HEK293T (cell line): ENCODE measurements at places on chromosomes 1 and 21.

DNA sequence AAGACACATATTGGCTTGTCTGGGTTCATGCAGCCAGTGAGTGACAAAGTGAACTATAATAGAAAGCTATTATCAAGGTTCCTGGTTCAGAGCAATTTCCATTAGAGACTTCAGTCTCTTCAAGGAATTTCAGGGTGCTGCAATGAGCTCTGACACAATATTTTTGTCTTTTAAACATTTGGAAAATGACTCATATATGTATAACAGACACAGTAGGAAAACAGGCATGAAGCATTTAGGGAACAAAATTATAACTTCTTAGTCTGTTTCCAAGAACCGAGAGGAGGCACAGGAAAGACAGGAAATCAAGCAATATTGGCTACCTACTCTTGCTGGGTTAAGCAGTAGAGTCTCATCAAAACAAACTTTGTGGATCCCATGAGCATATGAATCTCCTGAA lies 170.4 kb downstream of the PTPRC start:
- DNase-seq = no peak

DNA sequence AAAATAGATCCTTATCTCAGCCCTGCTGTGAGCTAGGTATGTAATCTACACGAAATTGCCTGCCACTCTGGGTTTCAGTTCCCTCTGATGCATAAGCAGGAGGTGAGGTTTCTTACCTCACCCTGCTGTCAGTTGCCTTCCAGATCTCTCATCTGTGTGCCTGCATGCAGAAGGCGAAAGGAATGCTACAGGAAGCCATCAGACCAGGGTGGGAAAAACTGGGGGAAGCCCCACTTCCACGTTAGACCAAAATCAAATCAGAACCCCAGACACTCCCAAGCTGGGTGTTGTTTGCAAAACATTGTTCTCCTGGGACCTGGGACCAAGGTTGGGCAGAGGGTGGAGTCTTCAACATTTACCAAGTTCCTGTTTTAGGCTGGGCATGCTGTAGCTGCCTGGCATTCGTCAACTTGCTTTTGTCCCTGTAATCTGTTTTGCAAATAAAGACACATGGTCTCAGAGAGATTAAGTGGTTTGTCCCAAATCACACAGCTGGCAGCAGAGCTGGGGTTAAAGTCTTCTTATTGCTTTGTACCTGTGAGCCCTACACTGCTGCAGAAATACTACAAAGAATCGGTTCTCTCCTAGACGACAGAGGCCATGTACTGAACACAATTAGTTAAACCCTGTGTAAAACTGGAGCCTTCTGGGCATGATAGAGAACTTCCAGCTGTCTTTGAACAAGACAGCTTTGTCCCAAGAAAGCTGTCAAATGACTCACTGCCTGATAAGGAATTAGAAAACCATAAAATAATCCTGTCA lies 389.7 kb upstream of the RUNX1 start:
- DNase-seq = no peak

DNA sequence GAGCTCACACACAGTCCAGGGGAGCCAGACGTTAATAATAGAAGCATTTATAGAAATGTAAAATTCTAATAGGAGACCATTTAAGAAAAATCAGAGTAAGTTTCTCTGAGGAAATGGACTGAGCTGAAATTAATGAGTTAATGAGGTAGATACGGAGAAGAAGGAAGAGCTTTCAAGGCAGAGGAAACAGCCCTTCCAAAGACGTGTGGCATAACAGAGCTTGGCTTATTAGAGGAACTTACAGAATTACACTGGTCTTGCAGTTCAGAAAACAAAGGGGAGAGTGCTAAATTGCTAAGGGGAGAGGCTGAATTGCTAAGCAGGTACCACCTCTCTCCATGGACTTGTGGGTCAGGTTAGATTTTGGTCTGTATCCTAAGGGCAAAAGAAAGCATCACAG lies 8.2 kb upstream of the PIGK start:
- no peak for DNase-seq

DNA sequence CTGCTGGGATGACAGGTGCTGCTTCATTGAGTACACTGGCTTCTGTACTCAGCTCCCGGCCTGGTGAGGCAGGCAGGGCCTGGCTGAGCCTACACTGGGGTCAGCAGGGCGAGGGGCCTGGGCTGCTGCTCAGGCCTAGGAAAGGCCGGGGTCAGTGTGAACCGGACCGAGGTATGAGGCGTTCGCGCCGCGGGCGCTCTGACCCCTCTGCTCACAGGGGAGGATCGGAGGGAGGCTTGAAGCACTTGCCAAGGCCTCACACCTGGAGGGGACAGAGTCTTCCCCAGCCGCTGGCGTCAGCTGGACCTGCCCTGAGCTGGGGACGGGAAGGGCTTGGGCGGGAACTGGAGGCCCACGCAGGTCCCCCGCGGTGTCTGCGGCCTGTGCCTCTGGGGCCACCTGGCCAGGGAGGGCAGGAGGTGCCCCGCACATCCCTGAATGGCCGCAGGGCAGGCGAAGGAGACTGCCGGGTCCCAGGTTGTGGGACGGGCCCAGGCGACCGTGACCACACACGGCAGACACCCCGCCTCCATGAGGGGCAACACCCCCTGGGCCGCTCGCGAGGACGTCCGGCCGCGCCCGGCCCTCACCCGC lies 466 bp downstream of the PEX10 start:
- peak; percentile 30 for DNase-seq

- DNase-seq = no peak
Observed at GRCh38 chr1:93728480-93729131, 47.0 kb upstream of the BCAR3 start.

DNA sequence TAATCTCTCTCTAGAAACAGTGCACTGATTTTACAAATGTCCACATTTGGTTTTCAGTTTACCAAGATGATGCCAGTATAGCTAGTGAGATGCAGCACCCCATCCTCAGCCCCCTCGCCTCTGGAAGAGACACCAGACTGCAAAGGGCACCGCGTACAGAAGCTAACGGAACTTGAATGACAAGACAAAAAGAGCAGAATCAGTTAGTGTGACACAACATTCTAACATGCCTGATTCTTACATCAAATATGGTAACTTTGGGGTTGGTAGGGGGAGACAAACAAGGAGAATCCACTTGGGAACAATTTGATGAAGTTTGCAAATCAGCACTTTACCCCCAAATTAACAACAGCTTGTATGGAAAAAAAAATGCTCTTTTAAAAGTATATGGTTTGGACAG lies 4.1 kb upstream of the MAGOH start:
- no peak for DNase-seq

DNA sequence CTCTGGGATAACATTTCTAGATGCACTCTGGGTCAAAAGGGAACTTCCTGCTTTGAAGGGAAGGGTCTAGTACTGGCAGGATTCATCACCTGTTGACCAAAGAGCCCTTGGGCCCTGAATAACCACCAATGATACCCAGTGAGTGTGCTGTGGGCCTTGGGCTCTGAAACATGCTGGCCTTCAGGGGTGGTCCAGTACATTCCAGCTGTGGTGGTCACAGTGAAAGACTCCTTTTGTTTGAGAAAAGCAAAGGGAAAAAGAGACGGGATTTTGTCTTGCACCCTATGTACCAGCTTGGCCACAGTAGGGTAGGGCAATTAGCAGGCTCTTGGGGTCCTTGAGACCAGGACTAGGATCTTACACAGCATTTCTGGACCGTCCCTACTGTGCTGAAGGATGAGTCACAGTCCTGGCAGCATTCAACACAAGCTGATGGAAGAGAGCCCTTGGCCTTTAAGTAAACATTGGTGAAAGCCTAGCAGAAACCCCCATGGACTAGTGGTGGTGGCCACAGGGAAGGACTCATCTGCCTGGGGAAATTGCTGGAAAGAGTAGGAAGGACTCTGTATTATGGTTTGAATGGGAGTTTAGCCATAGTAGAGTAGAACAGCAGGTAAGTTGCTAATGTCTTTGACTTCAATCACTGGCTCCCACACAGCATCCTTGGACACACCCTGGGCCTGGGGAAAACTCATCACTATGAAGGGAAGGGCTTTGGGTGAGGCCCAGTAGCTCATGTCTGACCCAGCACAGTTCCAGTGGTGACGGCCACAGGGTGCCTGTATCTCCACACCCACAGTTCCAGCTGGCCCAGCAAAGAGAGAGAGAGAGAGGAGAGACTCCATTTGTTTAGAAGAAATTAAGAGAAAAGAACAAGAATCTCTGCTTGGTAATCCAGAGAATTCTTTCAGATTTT lies 87.5 kb downstream of the COL24A1 start:
- no peak for DNase-seq

GRCh38 chr1:67294836-67295617 lies 12.6 kb upstream of the IL12RB2 start:
- no peak for DNase-seq

GRCh38 chr21:41152147-41152546 lies 15.8 kb upstream of the BACE2 start:
- no peak for DNase-seq

DNA sequence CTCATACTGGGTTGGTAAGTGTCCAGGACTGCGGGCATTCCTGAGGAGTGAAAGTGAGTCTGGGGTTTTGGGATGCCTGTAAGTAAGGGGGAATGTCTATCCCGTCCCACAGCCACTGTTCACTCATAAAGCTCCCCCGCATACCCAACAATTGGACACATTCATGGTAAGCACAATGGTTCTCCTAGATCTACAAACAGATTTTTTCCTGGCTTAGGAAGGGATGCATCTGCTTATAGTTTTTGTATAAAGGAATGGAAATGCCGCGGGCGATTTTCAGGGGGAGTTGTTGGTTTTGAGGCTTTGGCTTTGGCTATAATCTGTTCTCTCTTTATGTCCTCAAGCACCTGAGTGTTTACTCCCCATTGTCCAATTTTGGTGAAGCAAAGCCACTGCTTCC lies 7.1 kb downstream of the ERVH48-1 start:
- DNase-seq = no peak

DNA sequence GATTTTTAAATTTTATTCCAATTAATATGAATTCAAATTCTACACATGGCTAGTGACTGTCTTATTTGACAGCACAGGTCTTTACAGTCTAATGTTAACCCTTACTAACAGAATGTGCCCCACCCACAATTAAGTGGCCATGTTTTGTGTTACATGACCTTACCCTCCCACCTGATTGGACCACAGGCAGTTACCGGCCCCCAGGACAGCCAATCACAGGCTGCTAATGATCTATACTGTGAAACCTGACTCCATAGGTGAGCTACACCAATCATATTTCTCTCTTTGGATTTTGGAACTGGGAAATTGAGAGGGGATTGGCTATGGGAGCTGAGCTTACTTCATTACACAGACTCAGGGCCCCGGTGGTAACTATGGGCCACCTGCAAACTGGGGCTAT lies 27.5 kb downstream of the ZP4 start:
- DNase-seq = no peak

GRCh38 chr1:230424391-230425251 lies 1.5 kb downstream of the PGBD5 start:
- no peak for DNase-seq

GRCh38 chr1:163922743-163923201 lies 601.0 kb downstream of the NUF2 start:
- DNase-seq = no peak

DNA sequence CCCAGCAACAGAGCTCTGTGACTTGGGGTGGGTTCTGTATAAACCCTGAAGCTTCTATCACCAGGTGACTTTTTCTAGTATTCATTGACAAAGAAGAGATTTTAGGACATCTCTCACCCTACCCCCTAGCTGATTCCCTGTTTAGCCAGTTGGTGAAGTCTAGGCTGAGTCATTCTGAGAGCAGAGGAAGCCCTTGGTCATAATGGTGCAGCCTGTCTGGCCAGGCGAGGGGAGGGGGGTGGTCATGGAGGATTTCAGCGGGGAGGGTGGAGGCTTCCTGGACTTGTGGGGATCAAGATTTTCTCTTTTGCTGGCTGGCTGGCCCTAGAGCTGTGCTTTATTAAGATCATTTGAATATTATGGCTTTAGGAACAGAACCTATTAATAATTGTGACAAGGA lies 262.6 kb downstream of the CAMTA1 start:
- no peak for DNase-seq

DNA sequence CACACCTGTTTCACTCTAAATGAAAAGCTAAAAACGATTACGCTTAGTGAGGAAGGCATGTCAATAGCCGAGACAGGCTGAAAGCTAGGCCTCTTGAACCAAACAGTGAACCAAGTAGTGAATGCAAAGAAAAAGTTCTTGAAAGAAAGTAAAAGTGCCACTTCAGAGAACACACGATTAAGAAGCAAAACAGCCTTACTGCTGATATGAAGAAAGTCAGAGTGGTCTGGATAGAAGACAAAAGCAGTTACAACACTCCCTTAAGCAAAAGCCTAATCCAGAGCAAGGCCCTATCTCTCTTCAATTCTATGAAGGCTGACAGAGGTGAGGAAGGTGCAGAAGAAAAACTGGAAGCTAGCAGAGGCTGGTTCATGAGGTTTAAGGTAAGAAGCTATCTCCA lies 130.7 kb downstream of the SIPA1L2 start:
- no peak for DNase-seq

GRCh38 chr1:80457409-80457808 lies 1343.3 kb upstream of the ADGRL2 start:
- DNase-seq = no peak

DNA sequence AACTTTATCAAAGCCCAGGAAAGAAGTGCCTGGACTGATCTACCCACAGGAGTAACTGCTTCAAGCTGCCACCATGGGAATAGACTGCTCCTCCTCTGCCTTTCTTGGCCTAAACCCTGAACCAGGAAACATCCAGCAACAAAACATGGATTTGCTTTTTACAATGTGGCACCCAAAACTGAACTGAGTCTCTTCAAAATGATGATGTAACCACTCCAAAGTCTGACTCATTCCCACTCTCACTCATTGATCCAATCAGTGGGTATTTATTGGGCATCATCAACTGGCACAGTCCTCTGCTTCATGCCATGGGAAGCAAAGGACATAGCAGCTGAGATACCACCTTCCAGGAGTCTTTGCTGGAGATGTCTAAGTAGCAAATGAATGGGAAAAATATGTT lies 23.5 kb downstream of the CYP4A22 start:
- no peak for DNase-seq

GRCh38 chr1:67171574-67171955 lies 5.3 kb downstream of the IL23R start:
- DNase-seq = no peak

- no peak for DNase-seq
Observed at GRCh38 chr1:243921111-243921510, 71.1 kb upstream of the AKT3 start.

DNA sequence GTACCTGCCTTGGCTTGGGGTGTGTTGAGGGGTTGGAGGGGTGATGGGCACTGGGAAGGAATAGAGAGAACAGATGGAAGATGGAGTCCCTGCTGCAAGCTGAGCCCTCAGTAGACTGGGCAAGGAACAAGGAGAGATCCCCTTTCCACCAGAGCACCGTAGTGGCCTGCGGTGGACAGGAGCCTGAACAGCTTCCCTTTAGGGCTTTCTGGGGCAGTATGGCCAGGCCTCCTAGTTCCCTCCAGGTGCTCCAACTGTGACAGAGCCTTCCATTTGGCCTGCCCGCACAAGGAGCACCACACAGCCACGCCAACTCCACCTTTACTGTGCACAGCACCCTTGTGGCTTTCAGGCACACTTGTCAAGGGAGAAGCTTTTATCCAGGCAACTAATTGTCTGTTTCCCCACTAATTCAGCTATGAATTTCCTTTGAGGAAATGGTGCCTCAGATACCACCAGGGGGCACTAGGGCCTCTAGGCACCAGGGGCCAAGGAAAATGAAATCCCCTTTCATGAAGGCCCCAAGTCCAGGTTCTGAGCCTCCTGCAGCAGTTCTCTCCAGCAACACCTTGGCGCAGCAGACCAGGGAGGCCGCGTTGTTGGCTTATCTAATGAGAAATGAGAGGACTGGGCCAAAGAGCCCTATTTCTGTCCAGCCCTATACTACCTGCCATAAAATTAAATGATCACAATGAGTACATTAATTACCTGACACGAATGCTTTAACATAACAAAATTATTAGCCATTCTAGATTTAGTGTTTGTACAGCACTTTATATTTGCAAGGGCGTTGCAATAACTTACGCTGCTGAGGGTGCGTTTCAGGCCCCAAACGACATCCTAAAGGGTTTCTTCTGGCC lies 23.1 kb upstream of the ERI3 start:
- DNase-seq = peak; percentile 76
